ENCODE measurements at places on chromosomes 5 and 9. TPM values are rescaled to one million over a fixed set of nuclear protein-coding genes. Genes with fewer than 3 reads are reported as not detected.

DNA sequence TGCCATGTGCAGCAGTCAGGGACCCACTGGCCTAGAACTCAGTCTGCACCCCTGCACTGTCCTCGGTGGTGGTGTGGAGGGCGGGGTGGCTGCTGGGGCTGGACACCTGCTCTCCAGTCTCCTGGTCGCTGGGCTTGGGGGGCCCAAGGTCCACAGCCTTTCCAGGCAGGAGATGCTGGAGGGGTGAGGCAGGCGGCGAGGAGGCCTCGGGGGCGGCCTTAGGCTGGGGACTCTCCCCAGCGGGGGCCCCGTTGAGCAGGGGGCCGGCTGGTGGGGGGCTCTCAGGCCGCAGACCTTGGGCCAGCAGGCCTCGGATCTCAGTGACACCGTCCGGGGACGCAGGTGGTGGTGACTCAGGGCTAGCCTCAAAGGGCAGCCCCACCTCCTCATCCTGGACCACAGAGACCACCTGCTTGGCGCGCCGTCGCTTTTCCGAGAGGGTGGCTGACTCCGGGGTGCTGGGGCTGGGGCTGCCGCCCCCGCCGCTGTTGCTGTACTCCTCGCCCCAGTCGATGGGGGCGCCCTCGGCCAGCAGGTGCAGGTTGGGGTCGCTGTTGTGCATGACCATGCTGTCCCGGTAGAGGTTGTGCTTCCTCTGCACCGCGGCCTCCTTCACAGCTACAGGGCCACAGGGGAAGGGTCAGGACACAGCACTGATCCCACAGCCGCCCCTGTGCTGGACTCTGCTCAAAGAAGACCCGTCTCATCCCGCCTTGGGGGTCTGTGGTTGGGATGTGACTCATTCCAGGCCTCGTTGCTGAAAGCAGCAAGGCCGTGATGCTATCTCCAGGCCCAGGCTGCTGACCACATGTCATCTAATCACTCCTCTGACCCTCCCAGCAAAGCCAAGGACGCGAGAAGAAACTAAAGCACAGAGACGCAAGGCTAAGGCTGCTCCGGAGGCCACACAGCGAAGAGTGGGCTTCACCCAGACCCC, 55.8 kb downstream of the LRSAM1 start:
- H3K36me3 ChIP-seq, result peaks cover 50% of the 10 kb centered on the region
- no peaks in the 10 kb centered on the region for H3K4me1 ChIP-seq
- no peak overlapping the region for H3K27ac ChIP-seq
- H3K27me3 ChIP-seq, result no peaks in the 10 kb centered on the region
- DNase-seq, result no peak

DNA sequence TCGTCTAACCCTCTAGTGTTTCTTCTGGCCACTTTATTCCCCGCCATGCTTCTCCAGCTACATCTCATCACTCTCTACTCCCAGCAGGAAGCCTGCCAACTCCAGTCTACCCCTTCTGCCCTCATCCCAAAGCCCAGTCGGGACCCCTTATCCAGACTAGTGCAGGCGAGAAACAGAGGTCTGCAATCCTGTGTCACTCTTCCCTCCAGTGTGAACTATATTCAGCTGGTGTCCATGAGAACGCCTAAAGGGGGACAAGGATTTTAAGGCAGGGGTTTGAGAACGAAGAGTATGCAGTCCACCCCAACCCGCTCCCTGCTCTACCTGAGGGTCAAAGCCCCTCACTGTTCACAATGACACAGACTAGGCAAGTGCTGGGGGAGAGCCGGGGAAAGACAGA, 41.7 kb upstream of the GABRP start:
- peak; percentile 44 for DNase-seq
- no peak overlapping the region for H3K27ac ChIP-seq
- no peaks in the 10 kb centered on the region for H3K27me3 ChIP-seq
- H3K4me1 ChIP-seq, result no peaks in the 10 kb centered on the region
- H3K36me3 ChIP-seq, result no peaks in the 10 kb centered on the region

DNA sequence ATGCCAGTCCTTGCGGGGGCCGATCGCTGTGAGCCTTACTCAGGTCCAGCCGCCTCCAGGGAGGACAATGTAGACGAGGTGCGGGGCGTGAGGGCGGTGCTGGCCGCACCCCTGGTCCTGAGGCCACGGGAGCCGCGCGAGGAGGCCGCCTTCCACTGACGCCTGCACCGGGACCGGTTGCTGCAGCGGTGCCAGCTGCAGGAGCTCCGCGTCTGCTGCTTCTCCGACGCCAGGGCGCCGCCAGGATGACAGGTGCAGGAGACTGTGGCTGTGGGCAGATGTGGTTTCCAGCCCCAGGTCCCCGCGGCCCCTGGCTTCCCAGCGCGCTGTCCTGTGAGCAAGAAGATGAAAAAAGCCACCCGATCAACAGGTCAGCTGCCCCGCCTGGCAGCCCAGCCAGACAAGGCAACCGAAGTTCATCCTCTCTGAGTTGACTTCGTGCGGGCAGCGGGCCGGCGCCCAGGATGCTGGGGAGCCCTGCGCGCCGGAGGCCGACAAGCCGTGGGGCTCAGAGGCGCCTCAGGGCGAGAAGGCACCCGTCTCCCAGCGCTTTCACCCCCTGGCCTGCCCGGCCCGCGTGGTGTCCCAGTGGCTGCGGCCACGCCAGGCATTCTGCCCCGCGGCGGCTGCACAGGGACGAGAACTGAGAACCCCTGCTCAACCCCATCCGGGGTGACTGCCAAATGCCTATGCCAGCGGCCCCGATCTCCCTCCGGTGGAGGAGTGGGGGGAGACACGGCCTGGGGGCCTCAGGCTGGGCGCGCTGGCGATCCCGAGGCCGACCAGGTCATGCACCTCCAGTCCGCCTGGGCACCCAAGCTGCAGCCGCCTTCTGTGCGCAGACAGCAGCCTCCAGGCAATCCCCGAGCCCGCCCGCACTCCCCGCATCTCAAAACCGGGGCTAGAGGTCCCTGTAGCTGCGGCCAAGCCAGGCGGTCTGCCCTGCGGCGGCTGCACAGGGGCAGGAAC, 43.4 kb upstream of the BICD2 start:
- peaks cover 44% of the 10 kb centered on the region for H3K27me3 ChIP-seq
- H3K36me3 ChIP-seq, result no peaks in the 10 kb centered on the region
- DNase-seq, result no peak
- H3K27ac ChIP-seq, result no peak overlapping the region
- H3K4me1 ChIP-seq, result peaks cover 30% of the 10 kb centered on the region

- no peak overlapping the region for H3K27ac ChIP-seq
- DNase-seq, result no peak
- no peaks in the 10 kb centered on the region for H3K4me1 ChIP-seq
- peak overlapping the region; percentile 10 for H3K4me3 ChIP-seq
Observed at GRCh38 chr9:14418941-14419937, 105.3 kb upstream of the NFIB start.

DNA sequence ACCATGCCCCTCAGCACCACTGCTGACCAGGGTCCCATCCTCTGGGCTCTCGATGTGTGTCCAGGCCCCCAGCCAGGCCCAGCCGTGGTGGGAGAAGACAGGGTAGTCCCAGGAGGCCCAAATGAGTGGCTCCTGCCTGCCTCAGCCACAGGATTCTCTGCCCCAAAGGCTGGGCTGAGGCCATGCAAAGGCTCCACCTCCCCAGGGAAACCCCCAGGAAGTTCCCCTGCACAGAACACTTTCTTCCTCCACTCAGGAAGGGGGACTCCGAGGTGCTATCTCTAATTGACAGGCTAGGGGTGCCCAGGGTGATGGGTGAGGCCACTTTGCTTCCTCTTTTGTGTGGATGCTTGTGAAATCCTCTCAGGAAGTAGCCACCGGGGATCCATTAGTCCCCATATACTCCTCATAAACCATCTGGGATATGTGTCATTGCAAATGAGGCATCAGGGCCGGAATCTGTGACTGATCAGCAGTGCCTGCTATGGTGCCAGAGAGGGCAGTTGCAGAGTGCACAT, 23.1 kb upstream of the TDRD7 start:
- no peaks in the 10 kb centered on the region for H3K36me3 ChIP-seq
- no peak overlapping the region for H3K27ac ChIP-seq
- no peak for DNase-seq
- H3K4me1 ChIP-seq, result no peaks in the 10 kb centered on the region

GRCh38 chr9:9904041-9904440, 708.8 kb downstream of the PTPRD start:
- no peak for DNase-seq
- no peaks in the 10 kb centered on the region for H3K4me1 ChIP-seq
- H3K27me3 ChIP-seq, result no peaks in the 10 kb centered on the region
- no peak overlapping the region for H3K4me3 ChIP-seq

DNA sequence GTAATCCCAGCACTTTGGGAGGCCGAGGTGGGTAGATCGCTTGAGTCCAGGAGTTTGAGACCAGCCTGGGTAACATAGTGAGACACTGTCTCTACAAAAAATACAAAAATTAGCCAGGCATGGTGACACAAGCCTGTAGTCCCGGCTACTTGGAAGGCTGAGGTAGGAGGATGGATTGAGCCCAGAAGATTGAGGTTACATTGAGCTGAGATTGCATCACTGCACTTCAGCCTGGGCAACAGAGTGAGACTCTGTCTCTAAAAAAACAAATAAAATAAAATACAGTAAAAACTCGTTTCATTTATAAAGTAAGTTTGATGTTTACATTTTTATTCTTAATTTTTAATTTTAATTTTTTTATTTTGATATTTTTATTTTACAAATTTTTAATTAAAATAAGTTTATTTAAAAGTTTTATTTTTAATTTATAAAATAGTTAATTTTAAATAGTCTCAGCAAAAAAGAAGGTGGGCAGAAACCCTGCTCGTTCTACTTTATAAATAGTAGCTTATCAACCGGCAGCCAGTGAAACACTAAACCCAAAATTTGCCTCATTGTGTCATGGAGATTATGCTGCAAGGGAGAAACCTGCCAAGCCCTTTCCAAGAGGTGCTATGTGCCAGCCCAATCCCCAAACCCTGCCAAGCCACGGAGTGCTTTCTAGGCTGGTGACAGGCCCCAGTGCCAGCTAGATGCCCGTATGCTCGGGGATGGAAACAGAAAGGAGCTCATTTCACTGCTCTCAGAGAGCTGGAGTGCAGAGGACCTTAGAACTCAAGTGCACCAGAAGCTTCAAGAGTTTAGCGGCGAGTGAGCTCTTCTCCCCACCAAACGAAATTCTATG, 38.9 kb downstream of the SERINC5 start:
- DNase-seq, result peak; percentile 73
- peak overlapping the region; percentile 72 for H3K27ac ChIP-seq
- no peaks in the 10 kb centered on the region for H3K27me3 ChIP-seq
- H3K4me3 ChIP-seq, result no peak overlapping the region

DNA sequence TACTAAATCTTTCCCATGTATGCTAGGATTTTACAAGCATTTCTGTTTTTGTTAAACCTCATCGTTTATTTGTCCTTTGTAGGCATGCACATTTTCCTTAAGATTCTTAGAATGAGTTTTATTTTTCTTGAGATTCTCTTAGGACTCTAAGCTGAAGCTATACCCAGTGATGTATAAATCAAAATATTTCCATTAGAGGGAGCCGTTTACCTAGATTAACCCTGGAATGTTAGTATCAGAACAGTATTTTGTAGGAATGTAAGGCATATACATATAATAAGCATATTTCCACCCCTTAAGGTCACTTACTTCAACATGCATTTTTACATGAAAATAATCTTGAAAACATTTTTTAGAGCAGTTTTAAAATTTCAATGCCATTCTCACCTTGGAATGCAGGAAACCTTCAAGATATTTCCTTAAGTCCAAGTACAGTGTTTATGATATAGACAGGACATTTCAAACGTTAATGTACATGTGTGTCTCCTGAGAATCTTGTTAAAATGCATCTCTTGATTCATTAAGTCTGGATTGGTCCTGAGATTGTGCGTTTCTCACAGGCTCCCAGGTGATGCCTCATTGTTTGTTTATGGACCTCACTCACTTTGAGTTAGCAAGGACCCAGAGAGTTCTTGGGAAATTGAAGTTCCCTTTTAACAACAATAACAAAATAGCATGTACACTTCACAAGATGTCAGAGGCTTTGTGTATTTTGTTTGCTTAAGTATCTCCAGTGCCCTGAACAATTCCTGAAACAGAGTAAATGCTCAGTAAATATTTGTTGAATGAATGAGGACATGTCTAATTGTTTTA, 34.9 kb upstream of the FCHO2 start:
- H3K4me3 ChIP-seq, result no peak overlapping the region
- no peaks in the 10 kb centered on the region for H3K27me3 ChIP-seq
- no peak overlapping the region for H3K27ac ChIP-seq
- no peaks in the 10 kb centered on the region for H3K36me3 ChIP-seq
- H3K4me1 ChIP-seq, result no peaks in the 10 kb centered on the region

- no peak for DNase-seq
- H3K27me3 ChIP-seq, result no peaks in the 10 kb centered on the region
- no peaks in the 10 kb centered on the region for H3K36me3 ChIP-seq
- H3K4me3 ChIP-seq, result no peak overlapping the region
- peak overlapping the region; percentile 21 for H3K27ac ChIP-seq
Observed at GRCh38 chr9:134492721-134493460, 148.7 kb upstream of the COL5A1 start.

- H3K27me3 ChIP-seq, result no peaks in the 10 kb centered on the region
- H3K4me1 ChIP-seq, result peaks cover 9% of the 10 kb centered on the region
- no peak for DNase-seq
Observed at GRCh38 chr5:98921947-98922505, 6.8 kb downstream of the CHD1 start.

ZFP2 gene
- 2.0 TPM for total RNA-seq

C5orf15 gene
- 32.6 TPM for total RNA-seq
